Breast epithelium (tissue), 4 donors: ENCODE measurements at places on chromosomes 1 and 21. TPM values are rescaled to one million over a fixed set of nuclear protein-coding genes. Genes with fewer than 3 reads are reported as not detected.

The SKI gene
- 22.1 TPM for total RNA-seq

DNA sequence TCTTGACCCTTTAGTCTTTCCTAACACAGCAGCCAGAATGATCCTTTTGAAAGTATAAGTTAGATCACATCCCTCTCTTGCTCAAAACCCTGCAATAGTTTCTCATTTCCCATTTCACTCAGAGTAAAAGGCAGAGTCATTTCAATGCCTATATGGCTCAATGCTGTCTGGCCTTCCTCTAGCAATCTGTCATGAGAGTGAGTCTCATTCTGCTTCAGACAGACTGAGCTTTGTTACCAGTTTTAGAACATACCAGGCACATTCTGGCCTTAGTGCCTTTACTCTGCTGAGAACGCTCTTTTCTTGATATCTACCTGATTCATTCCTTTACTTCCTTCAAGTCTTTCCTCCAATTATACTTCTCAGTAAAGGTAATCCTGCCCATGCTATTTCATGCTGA, 372.8 kb upstream of the PKN2 start:
- no peak for DNase-seq

The TMEM200B gene
- 12.1 TPM for total RNA-seq

The CTSS gene
- 153 TPM for total RNA-seq

GRCh38 chr1:203098445-203098844, 12.6 kb upstream of the MYOG start:
- no peak for DNase-seq

The TAS1R1 gene
- total RNA-seq = not detected

The KIAA0040 gene
- 160 TPM for total RNA-seq

DNA sequence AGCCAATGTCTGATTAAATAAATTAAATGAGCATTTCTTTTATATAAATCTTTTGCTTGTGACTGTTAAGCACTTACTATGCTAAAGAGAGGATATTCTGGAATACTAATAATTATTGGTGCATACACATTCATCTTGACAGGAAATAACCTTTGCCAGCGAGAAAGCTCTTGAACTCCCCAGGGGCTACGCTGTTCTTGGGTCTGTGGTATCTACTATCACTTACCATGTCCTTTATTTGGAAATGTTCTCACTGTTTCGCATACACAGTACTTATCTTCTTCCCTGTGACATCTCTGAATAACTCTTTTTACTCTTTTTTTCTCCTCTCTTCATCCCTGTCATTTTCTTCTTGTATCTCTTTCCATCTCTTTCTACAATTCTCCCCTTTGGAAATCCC, 178.7 kb downstream of the GABPA start:
- no peak for DNase-seq

The KRTAP19-1 gene
- total RNA-seq = not detected

- DNase-seq = no peak
Observed at GRCh38 chr1:205824180-205824579, 11.2 kb upstream of the SLC41A1 start.

DNA sequence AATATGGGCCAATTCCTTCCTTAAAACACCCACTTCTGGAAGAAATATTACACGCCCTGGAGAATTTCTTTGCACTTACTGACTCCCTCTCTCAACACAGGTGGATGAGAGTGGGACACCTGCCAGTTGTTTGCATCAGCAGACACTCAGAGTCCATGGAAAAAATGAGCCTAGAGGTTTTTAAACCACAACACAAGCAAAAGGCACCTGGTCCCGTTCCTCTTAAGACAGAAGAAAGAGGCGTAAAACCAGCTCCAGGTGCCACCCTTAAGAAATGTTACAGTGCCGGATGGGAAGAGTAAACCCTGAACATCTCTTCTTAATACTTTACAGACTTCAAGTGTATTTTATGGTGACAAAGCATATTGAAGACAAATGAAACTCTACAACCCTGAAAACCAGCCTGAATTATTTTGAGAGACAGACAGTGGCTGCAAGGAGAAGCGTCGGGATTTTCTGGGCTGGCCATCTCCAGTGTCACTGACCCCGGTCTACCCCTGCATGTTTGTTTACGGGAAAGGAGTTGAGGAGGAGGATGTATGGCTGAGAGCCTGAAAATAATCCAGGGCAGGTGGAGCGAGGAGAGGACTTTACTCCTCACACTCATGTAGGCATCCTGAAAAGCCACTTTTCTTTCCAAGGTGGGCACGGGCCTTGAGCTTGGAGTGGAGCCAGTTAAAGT, 7.8 kb upstream of the RIPK4 start:
- peak; percentile 53 for DNase-seq

GRCh38 chr1:3122311-3122710, 53.3 kb downstream of the PRDM16 start:
- DNase-seq = no peak

DNA sequence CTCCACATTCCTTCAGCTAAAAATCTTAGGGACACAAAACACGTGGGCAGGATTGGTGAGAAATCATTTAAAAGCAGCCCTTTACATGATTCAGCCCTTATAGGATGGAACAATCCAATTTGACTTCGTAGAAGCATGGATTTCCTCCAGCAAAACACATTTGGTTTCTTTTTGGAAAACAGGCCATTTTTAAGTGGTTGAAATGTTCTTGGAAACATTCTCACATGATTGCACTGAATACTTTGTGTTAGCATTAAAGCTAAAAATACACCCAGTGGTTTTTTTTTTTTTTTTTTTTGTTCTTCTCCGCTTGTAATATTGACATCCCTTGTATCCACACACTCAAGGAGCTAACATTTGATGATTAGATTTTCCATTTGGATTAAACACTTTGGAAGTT, 42.1 kb upstream of the ABCG1 start:
- DNase-seq = no peak

GRCh38 chr1:2908081-2908480, 106.6 kb upstream of the TTC34 start:
- DNase-seq = no peak

GRCh38 chr1:23745515-23745914, 2.2 kb downstream of the ELOA start:
- DNase-seq = no peak

The ELAVL4 gene
- not detected for total RNA-seq

The SLC16A4 gene
- total RNA-seq = 0.96 TPM

DNA sequence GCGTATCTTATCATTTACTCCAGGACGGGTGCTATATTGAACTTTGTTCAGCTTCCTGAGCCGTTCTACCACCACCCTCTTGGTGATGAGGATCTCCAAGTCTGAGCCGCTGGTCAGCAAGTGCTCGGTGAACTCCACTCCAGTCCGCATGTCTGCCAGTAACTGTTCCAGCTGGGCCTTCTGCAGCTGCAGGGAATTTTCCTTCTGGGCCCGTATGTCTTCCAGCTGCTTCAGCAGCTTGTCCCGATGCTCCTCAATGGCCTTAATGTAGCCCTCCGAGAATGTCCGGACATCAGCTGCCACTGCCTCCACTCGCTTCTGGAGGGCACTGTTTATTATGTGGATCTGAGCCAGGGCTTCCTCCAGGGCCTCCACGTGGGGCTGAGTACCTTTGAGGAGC, 3.4 kb downstream of the TRIM45 start:
- DNase-seq = no peak

DNA sequence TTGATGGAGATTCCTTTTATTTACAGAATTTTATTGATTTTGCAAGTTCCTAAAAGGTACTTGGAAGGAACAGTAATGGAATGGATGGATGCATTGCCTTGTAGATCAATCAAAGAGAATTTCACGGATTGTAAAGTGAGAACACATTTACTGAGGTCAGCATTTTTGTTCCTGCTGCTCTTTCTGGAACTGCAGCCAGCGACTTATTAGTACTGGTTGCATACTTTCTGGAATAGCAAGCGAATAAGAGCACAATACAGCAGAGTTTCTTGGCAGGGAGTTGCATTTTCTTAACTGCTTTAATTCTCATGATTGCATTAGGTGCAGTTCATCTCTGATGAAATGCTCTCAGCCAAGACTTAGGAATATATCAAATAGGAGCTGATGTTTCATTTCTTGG, 106.1 kb upstream of the CHODL start:
- DNase-seq = no peak

- DNase-seq = no peak
Observed at GRCh38 chr1:90708826-90709225, 8.3 kb downstream of the BARHL2 start.

- DNase-seq = no peak
Observed at GRCh38 chr1:194062962-194063361, 876.5 kb upstream of the B3GALT2 start.

The KCNJ9 gene
- not detected for total RNA-seq

The HENMT1 gene
- total RNA-seq = 5.2 TPM

The ENO1 gene
- total RNA-seq = 717 TPM

DNA sequence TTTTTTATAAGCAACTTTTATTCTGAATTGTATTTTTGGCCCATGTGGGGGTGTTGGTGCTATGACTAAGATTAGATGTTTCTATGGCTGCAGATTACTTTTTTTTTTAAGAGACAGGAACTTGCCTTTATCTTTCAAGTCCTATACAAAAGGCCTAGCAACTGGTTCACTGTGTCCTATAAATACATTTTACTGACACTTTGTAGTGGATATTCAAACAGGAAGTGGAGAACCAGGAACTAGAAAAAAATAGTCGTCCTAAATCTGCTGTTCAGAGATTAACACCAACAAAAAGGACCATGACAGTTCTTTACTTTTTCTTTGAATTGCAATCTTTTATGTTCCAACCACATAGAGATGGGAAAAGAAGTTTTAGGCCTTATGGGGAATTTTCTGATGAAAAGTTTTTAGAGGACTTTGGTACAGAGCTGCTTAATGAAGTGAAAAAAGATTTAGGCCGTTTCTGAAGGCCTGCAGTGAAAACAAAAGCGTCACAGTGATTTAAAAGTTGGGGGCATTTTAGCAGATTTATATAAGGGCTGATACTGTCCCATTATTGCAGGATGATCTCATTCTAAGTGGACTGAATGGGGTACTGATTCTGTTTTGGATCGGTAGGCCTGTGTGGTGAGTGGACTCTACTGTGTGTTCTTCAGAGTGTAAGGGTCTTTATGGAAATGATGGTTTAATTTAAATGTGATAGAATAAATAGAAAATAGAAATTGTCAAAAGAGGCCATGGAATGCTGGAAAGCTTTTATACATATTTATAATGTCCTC, 136.4 kb upstream of the DEPDC1 start:
- DNase-seq = no peak

The SOX13 gene
- total RNA-seq = 31.9 TPM

The OXCT2 gene
- total RNA-seq = not detected

DNA sequence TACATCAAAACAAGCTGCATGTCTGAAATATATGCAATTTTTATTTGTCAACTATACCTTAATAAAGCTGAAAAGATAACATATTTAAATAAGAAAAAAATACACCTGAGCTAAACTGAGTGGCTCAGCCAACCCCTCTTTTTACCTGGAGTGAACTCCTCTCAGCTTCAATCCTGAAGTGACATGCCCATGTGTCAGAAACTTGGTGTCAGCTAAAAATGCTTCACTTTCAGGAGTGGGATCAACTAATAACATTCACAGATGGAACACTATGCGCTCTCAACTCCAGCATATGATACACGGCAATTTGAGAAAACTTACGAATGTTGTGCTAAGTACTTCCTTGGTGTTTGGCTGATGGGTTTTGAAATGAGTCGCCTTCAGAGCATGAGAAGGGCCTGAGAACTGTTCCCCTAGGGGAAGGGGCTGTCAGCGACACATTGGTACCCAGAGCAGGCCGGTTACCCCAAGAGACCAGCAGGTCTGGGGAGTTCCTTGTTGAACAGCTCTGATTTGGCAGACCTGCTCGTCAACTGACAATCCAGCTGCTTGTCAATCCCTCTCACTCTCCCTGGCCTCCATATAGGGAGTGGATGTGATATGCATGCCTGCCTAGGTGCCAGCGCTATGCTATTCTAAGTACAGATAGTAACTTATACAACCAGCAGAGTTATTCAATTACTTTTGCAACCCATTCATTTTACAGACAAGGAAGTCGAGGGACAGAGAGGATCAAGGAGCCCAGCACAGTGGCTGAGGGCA, 267.7 kb downstream of the PCP4 start:
- DNase-seq = no peak

The SLAMF1 gene
- total RNA-seq = 1.8 TPM

DNA sequence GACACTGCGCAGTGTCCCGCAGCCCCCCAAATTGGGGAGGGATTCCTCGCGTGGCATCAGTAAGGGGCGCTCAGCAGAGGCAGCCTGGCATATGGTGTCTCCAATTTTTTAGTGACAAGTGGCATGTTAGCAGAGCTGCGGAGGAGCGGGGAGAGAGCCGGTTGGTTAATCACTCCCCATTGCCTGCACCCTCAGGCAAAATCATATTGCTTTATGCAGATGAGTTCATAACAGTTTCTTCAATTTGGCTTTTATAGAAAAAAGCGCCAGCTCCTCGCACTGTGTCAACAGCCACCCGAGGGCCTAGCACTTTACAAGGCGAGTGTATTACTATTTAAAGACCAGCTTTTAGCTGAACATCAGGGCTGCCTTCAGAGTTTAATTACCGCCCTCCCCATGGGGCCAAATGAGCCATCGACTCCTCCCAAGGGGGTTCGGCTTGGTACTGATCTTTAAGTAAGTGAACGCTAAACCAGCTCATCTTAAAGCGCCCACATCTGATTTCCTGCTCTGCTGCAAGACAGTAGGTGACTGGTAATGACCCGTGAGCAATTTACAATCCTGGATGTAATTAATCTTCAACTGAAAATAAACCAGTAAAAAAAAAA, 298.9 kb downstream of the DSCAM start:
- DNase-seq = no peak

DNA sequence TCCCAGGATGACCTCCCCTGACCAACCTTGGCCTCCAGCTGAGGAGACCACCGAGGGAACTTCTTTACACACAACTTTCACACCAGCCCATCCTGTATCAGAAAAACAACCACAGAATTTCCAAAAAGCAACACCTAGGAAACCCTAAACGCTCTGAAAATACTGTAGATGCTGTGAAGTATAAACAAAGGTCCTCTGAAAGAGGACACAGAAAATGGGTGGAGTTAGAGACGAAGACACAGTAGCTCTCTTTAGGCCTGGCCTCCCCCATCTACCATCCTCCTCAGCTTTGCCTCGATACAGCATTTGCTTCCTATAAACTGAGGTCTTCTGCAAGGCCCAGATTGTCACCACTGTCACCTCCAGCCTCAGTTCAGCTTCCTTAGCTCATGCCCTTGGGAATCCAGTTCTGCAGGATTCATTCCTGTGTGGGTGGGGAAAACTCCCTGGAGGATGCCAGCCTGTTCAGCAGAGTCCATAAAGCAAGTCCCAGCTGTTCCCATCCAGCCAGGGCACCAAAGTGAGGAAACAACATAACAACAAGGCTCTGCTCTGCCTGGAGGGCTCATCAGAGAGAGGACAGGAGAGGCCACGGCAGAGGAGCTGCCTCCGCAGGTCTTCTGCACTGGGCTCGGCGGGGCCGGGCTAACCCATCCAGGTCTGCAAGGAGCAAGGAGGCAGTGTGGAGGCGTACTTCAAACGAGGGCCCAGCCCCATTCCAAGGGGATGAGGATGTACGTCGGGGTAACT, 15.0 kb downstream of the PIK3C2B start:
- DNase-seq = peak; percentile 92

- no peak for DNase-seq
Observed at GRCh38 chr1:235583511-235584001, 66.0 kb downstream of the GNG4 start.
